ENCODE measurements at places on chromosomes 13 and 19.
A peak's percentile ranks its signal among the peaks of the same experiment; 100 is the strongest.

DNA sequence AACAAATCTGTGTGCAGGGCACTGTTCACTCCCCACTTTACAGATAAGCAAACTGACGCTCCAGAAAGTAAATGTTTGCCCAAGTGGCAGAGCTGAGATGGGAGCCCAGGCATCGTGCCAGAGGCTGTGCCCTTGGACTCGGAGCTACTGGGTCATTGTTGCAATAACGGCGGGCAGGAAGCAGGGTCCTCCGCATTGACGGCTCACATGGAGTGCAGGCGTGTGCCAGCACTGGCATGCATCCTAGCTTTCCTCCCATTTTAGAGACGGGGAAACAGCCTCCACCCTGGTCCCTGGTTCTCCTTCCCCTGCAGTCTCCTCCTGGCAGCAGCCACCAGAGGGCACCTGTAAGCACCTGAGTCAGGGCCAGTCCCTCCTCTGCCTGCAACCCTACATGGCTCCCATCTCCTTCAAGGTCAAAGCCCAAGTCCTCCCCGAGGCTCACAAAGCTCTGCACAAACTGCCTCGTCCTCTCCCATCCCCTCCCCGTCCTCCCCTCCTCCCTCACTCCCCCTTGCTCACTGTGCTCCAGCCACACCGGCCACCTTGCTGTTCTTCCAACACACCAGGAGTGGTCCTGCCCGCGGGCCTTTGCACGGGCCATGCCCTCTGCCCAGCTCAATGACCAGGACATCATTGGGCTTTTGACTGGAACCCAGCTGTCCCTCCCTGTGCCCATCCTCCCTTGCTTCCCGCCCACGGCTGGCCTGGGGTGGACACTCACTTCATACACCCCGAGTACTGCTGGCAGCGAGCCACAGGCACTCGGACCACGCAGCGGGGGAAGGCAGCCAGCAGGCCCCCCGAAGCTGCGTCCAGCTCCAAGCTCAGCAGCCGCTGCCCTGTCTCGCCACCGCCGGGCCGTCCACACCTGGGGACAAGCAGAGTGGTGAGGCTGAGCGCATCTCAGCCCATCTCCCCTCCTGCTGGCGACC lies 7.7 kb upstream of the LRG1 start:
- DNase-seq, result peak; percentile 23

- DNase-seq, result no peak
Observed at GRCh38 chr13:32124743-32125142, 93.2 kb downstream of the FRY start.

- no peak for DNase-seq
Observed at GRCh38 chr19:18503971-18504885, 17.6 kb downstream of the ELL start.

- no peak for DNase-seq
Observed at GRCh38 chr19:41376241-41376997, at the start of gene TMEM91. Gene TMEM91 (plus strand): TSS chr19:41376533. CDS start chr19:41378310, 1,777 bp downstream.

GRCh38 chr13:43830497-43830881 lies 43.7 kb upstream of the ENOX1 start:
- DNase-seq, result no peak

- DNase-seq, result no peak
Observed at GRCh38 chr19:46202872-46203860, 26.4 kb upstream of the IGFL1 start.

GRCh38 chr13:23081901-23082300 lies 98.9 kb upstream of the SGCG start:
- no peak for DNase-seq

DNA sequence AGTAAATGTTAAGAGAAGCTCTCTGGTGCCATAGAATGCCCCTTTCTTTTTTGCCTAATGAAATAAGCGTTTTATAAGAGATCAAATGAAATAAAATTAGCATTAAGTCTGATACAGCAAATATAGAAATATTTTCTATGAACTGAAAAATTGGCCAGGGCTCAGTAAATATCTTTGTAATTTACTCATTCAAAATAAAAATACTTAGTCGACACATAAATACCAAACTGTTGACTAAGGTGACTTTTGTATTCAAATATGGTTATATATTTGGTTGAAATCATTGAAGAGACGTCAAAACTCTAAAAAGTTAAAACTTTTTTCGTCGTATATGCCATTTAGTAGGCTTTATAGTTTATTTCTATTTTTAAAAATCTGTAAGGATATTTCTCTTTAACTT lies 25.6 kb downstream of the IPO5 start:
- DNase-seq, result no peak

DNA sequence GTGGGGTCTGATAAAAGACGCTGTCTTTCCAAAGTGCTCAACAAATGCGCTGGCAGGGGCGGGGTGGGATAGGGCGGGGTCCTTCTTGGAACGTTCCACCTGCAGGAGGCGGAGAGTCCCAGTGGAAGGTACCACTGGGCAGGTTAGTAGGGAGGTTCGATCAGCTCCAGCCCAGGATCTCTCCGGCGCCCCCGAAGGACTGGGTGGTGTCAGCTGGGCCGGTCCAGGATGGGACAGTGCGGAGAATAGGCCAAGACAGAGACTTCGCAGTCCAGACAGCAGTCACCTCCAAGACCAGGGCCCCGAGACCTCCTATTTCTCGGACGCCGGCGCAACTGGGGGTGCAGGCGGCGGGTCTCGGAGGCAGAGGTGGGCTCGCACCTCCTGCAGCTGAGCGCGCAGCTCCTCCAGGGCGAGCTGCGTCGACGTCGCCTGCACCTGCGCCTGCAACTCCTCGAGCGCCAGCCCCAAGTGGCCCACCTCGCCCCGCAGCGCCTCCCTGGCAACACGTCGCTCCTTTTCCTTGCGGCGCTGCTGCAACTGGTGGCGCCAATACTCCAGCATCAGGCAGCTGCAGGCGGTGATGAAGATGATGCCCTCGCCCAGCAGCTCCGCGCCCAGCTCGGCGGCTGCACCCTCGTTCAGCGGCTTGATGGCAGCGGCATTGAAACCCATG lies 21.6 kb downstream of the VASP start:
- DNase-seq, result no peak

GRCh38 chr13:104014803-104015645 lies 948.8 kb upstream of the SLC10A2 start:
- DNase-seq, result no peak

DNA sequence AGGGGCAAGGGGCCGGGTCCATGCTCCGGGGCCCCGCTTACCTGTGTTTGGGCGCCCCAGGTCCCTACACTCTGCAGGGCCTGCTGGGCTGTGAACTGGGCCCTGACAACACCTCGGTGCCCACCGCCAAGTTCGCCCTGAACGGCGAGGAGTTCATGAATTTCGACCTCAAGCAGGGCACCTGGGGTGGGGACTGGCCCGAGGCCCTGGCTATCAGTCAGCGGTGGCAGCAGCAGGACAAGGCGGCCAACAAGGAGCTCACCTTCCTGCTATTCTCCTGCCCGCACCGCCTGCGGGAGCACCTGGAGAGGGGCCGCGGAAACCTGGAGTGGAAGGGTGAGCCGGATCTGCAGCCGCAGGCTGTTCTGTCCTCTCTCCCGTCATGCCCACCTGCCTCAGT lies 1.7 kb downstream of the FCGRT start:
- DNase-seq, result no peak

DNA sequence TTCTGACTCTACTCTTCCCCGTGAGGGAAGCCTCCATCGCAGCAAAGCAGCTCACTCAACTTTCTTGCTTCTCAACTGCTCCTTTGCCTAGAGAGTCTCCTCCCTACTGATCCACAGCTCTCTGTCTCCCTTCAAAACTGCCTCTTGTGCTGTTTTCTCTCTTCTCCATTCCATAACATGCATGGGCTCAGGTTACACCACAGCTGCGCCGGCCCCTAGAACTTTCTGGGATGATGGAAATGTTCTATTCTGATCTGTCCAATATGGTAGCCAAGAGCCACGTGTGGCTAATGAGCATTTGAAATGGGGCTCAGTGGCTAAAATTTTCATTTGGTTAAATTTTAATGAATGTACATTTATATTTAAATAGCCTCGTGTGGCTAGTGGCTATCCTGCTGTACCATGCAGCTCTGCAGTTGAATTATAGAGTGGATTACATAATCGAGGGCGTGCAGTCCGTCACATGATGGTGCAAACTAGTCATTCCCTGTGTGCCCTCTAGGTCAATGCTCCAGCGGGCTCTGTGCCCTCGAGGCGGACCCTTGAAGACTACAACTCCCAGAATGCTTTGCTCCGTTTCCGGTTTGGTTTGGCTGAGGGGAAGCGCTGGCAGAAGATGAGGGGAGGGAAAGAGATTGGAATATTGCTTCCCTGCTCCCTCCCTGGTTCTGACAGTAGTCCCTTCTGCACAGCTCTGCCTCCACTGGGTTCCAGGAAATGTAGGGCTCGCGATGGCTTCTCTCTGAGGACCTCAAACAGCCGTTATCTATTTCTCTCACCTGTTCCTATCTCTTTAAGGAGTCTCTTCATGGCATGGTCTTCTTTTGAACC lies 109.8 kb downstream of the CACNA1A start:
- peak; percentile 4 for DNase-seq

- no peak for DNase-seq
Observed at GRCh38 chr19:50024719-50025021, 502 bp downstream of the VRK3 start.

- DNase-seq, result no peak
Observed at GRCh38 chr13:97239943-97240787, 18.0 kb downstream of the MBNL2 start.

DNA sequence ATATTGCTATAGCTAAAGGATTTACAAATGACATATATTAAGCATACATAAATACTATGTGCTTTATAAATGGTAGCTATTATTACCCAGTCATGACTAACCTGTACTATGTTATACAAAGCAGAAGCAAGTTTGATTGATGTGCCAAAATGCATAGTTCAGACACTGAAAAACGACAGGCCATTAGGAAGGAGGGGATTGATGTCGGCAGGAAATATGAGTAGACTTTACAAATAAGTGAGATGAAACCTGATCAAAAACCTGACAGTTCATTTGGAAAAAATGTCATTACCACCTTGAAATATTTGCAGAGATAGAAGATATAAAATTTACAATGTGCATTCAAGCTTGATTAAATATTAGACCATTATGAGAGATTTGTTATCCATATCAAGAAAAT lies 38.8 kb upstream of the TPP2 start:
- DNase-seq, result no peak

DNA sequence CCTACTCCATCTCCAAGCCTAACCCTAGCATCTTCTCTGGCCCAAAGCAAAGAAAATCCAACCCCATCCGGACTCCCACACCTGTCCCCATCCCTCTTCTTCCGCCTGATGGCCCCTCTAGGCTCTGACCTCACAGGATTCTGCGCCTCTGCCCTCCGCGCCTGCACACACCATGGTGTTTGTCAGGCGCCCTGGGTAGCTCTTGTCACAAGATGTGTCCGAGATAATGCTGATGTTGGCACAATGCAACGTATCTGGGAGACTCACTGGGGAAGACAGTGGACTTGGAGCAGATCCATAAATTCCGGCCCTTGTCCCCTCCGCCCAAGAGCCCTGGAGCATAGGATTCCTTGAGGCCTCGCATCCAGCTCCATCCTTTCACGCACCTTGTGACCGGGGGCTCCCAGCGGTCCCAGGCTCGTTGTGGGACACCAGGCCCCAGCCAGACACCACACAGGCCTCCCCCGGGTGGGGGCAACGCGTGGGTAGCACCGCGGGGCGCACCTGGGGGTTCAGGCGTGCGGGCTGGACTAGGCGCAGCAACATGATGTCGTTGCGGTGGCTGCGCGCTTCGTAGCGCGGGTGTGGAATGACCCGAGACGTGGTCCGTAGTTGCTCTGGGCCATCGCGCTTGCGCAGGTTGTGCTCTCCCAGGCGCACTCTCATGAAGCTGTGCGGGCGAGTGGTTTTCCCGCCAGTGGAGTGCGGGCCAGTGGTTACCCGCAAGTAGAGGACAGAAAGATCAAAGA lies 3.1 kb upstream of the KLK1 start:
- no peak for DNase-seq
